ENCODE measurements at places on chromosomes 2 and 18.

- no peak for DNase-seq
Observed at GRCh38 chr2:63700271-63700670, 111.5 kb downstream of the MDH1 start.

DNA sequence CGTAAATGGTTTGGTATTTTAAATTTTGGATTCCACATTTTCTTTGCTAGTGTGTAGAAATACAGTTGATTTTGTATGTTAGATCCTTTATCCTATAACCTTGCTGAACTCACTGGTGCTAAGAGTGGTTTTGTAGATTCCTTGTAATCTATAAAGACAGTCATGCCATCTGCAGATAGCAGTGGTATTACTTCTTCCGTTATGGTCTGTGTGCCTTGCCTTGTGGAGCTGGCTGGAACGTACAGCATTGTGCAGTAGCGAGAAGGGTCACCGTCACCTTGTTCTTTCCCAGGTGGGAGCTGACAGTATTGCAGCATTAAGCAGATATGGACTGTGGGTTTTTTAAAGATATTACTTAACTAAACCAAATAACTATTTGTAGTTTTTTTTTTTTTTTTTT lies 33.7 kb downstream of the ATP9B start:
- no peak for DNase-seq

GRCh38 chr2:31383471-31384153 lies 30.9 kb downstream of the XDH start:
- DNase-seq = no peak

DNA sequence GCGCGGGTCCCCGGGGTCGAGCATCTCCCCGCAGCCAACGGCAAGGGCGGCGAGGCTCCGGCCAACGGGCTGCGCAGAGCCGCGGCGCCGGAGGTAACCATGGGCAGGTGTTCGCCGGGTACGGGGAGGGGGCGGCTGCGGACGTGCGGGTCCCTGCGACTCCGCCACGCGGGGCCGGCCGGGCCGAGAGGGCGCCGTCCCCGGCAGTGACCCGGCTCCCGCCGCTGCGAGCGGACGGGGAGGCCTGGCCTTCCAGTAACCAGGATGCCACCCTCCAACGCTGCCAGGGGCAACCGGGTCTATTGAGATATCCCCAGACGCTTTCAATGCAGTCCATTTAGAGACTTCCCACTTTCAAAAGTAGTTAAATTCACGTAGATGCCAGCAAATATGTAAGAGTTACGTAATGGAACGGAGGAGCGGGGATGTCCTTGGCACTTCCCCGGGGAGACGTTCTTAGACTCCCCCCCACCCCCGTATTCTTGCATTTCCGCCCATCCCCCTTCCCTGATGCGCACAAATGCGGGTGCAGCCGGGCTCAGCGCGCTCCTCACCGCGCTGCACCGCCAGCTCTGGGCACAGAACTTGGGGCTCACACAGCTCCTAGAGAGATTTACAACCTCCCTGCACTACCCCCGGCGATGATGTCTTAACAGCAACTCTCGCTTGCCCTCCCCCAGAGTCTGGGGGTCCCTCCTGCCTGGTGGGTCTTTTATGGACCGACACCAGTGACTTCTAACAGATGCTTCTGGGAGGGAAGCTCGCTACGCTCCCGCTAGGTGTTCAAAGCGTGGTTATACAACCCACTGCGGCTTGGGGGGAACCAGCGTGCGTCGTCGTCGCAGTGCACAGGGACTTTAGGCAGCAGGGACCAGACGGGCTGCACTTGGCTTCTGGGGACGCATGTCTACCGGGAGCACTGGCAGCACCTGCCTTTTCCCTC lies 657 bp downstream of the SGPP2 start:
- DNase-seq = peak; percentile 56

GRCh38 chr2:100425107-100425506 lies 7.6 kb upstream of the CHST10 start:
- no peak for DNase-seq

- DNase-seq = no peak
Observed at GRCh38 chr2:29270701-29271121, 155.5 kb downstream of the CLIP4 start.

GRCh38 chr18:48181857-48182256 lies 227.3 kb downstream of the ZBTB7C start:
- DNase-seq = no peak

- no peak for DNase-seq
Observed at GRCh38 chr2:240451108-240451611, 15.7 kb downstream of the GPC1 start.

- DNase-seq = no peak
Observed at GRCh38 chr2:888211-888801, 62.3 kb upstream of the SNTG2 start.

GRCh38 chr18:27223526-27224291 lies 38.6 kb upstream of the CHST9 start:
- no peak for DNase-seq

DNA sequence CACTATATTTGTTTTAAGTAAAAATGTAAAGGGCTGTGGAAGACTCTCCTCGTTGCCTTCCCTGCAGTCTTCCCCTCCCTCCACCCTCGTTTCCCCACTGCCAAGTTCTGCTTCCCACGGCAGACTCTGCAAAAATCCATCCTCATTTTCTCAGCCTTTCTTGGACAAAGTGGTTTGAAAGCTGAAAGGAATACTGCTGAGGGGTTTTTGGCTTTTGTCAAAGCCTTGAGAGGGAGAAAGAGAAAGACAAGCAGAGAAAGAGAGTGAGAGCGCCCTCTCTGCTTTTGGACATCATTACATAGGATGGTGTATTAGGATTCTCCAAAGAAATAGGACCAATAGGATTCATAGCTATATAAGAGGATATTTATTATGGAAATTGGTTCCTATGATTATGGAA lies 455.9 kb upstream of the SOX11 start:
- DNase-seq = no peak

GRCh38 chr2:120743657-120744056 lies 8.0 kb downstream of the GLI2 start:
- no peak for DNase-seq

- DNase-seq = no peak
Observed at GRCh38 chr2:88092773-88093172, 25.1 kb downstream of the SMYD1 start.

GRCh38 chr2:139403948-139404347 lies 623.8 kb upstream of the NXPH2 start:
- no peak for DNase-seq

- no peak for DNase-seq
Observed at GRCh38 chr18:9280849-9281248, 53.7 kb upstream of the TWSG1 start.

DNA sequence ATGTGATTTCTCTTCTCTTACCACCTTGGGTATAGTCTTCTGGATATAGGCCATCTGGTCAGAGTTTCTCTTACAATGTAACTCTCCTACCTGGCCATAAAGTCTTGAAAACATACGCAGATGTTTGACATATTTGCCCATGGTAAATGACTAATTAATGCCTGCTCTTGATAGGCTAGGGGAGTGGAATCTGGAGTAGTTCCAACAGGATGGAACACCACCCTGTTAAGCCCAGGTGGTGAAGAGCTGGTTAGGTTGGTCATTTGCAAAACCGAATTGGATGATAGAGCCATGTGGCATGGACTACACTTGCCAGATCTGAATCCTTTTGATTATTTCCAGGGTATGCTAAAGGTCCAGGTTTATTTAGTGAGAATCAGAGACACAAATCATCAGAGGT lies 36.5 kb downstream of the HADHB start:
- DNase-seq = no peak

DNA sequence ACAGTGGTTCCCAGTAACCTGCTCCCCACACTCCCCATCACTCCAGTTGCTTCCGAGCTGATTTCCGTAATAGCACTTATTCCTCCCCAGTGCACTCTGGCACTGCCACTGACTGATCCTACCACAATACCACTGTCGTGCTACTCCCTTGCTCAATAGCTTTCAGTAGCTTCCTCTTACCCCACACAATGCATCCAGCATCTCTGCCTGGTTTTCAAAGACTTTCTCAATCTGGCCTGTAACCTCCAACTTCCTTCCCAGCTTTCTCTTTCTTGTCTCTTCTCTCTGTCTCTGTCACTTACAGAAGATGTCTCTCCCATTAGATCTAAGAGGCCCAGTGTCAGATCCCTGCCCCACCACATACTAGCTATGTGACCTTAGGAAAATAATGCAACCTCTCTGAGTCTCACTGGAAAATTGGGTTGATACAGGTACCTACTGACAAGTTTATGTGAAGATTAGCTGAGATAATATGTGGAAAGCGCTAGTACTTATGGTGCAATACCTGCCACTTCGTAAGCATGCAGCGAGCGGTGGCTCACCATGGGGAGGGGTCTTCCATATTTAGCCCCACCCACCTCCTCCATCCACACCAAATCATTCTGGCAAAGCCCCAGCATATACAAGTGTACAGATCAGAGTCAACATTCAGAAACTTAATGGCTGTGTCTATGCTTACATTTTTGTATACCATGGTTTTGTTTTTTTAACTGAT lies 36.7 kb downstream of the SFXN5 start:
- no peak for DNase-seq

DNA sequence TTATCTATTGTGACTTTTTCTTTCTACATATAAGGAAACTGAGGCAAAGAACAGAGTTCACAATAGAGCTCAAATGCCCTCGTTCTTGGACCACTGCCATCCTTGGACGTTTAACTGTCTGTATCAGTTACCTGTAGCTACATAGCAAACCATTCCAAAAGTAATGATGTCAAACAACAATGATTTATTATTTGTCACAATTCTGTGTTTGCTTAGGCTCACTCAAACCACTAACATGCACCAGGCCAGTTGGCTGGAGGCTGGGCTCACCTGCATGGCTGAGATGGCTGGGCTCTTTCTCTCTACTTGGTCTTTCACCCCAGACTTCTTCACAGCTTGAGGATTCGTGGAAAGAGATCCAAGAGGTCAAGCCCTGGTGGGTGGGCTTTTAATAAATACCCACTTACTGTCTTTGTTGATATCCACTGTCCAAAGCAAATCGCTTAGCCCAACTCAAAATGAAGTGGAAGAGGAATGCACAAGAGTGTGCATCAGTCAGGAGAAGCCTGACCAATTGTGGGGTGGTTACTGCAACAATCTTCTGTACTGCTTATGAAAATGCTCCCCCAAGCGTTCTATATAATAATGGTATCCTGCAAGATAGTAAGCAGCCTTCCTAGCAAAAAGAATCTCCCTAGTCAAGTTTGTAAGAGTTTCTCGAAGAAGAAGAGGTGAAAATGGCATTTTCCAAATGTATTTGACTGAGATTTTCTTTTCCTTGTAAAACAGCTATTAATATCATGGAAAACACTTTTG lies 163.5 kb upstream of the NT5C1B start:
- no peak for DNase-seq

DNA sequence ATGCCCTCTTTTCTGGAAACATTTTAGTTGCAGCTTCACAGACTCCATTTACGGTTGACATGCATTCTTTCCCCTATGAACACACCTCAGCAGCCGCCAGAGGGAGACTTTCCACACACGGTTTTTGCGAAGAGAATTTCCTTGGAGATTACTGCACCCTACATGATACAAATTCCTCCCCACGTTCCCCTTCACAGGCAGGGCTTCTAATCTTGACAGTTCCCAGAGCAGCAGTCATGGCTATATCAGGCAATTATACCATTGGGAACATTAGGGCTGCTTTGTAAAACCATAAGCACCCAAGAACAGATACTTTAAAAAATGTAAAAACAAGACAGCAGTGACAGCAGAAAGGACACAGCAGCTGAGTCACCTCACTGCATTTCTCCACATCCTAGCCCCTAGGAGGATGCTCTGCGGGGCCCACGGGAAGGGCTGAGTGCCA lies 253.8 kb downstream of the TGIF1 start:
- peak; percentile 41 for DNase-seq

DNA sequence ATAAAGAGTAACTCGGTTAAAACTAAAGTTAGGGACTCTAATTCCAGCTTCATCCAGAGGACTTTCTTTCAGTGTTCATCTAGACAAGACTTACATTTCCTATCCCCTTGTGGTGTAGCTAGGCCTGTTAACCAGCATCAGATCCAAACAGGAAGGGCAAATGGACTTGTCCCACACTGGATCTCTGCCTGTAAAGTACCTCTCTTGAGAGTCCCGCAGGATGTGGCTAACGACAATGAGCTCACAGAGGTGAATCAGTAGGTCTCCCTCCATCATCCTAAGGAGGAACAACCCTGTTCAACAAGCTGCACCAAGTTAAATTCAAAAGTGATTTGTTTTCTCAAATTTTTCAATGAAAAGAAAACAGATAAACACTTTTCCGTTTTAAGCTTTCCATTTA lies 412.3 kb upstream of the RGPD4 start:
- no peak for DNase-seq

GRCh38 chr18:9961041-9961440 lies 47.2 kb downstream of the VAPA start:
- DNase-seq = no peak

GRCh38 chr2:36060133-36060532 lies 295.4 kb upstream of the CRIM1 start:
- no peak for DNase-seq

GRCh38 chr2:15776629-15776919 lies 163.8 kb upstream of the MYCN start:
- DNase-seq = no peak

DNA sequence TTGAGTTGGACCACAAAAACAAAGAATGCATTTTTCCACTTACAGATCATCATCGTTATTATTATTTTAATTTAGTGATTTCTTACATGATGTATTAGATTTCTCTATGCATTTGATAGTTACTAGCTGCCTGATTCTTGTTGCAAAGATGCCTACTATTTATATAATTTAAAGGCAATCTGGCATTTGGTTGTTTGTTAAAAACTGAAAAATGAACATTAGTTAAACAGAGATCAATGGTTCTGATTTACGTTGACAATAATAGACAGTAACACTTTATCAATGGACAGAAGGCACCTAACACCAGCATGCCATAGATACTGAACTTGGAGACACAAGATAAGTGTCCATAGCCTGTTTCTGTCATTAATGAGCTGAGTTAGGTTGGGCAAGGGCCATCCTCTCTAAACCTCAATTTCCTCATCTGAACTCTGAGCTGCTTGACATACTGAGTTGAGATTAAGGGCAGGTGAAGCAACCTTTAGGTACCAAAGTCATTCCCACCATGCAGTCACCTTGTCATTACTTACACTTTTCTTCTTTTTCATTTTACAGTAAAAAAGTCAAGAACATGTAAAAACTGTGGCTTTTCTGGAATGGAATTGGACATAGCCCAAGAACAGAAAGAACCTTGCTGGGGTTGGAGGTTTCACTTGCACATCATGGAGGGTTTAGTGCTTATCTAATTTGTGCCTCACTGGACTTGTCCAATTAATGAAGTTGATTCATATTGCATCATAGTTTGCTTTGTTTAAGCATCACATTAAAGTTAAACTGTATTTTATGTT lies 3.1 kb downstream of the CCL20 start:
- no peak for DNase-seq

DNA sequence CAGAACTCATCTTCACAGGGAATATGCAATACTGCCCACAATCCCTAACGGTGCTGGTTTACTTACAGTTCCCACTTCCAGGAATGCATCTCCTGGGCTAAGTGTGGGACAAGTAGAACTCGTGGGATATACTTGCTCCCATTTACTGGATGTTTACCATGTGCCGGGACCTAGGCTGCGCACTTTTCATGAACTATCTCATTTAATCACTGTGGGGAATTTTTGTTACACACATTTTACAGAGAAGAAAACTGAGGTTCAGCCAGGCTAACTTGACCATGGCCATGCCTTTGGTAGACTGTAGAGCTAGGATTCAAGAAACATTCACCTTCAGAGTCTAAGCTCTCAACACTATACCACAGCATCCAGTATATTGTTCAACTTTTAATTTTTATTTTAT lies 24.4 kb upstream of the MBOAT2 start:
- DNase-seq = no peak

All from GM10248 (cell line).